Kidney tubule cell (primary cell): ENCODE measurements at places on chromosomes 5 and 9.

DNA sequence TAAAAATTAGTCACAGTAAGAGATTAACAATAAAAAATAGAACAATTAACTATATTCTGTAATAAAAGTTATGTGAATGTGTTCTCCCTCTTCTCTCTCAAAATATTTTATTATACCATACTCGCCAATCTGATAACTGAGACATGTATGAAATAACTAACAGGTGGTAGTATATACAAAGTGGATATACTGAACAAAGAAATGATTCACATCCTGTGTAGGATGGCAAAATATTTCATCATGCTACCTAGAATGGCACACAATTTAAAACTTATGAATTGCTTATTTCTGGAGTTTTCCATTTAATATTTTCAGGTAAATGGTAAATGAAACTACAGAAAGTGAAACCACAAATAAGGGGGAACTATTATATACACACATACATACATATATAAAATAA, 152.5 kb downstream of the RNF180 start:
- peak; percentile 19 for DNase-seq

- DNase-seq, result no peak
These were observed 844.8 kb downstream of the CDH9 start for GRCh38 chr5:26193626-26194025.

GRCh38 chr5:1724822-1725602, 74.6 kb downstream of the MRPL36 start:
- no peak for DNase-seq

- DNase-seq, result no peak
These were observed 4.9 kb downstream of the PUM3 start for GRCh38 chr9:2839040-2839439.

DNA sequence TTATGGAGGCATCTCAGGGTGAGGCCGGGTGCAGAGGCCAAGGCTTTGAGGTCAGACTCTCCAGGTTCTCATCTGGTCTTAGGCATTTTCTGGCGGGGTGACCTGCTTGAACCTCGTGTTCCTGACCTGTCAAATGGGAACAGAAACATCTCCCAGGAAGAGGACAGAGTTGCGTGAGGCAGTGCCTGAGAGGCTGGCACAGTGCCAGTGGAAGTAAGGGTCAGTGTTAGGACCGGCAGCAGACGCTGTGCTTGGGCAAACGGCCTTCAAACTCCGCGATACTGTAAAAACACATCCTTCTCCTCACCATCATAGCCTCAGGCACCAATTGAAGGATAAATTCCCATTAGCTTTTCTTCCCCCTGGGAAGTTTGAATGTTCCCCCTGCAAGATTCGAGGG, 55.6 kb upstream of the FCN2 start:
- no peak for DNase-seq

DNA sequence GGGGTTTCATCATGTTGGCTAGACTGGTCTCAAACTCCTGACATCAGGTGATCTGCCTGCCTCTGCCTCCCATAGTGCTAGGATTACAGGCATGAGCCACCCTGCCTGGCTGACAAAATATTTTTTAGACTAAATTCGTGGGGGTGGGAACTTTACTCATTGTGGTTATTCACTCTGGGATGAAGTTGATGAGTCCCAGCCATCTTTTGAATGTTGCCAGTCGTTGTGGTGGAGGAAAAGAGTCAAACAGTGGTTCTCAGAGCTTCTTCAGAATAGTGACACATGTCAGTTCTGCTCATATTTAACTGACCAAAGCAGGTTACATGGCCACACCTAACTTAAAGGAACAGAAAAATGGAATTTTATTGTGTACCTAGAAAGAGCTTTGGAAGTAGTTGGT, 6.9 kb downstream of the SREK1 start:
- DNase-seq, result no peak

GRCh38 chr9:99019510-99020331, 76.0 kb downstream of the COL15A1 start:
- DNase-seq, result peak; percentile 98

DNA sequence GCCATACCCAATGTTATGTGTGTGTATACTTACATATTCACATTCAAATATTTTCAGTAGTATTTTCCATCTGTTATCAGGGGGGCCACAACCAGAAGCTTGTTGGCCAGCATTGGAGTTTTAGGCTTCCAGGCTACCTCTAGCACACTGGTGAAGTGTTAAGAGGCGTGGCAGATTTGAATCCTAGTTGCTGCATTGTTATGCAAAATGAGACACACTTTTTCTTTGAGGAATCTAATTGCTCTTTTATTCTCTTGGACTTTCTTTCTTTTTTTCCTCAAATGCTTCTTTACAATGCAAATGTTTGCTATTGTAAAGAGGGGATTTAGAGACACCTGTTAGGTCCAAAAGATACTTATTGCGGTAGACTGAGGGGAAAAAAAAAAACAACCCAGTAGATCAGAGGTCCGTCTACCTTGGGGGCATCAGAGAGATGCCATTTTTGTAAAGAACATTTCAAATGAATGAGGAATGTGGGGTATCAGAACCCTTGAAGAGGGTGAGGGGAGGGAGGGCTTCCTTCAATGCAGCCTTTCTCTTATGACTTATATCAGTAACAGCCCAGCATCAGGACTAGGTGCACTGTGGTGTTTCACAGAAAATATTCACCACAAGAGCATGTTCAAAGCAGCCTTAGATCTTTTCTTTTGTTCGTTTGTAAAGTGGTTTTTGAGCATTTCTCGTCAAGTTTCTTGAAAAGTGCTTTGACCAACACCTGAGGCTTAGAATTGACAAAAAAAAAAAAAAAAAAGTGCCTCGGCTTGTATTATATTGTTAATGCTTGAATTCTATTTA, 3.8 kb downstream of the SMARCA2 start:
- DNase-seq, result no peak

GRCh38 chr5:140560227-140560626, 3.0 kb upstream of the SRA1 start:
- no peak for DNase-seq

- peak; percentile 8 for DNase-seq
These were observed 10.9 kb downstream of the SNCAIP start for GRCh38 chr5:122322801-122323548.

- peak; percentile 99 for DNase-seq
These were observed 55.9 kb downstream of the UGCG start for GRCh38 chr9:111952559-111952958.

- DNase-seq, result no peak
These were observed 340.6 kb downstream of the CAAP1 start for GRCh38 chr9:26551971-26552370.

GRCh38 chr9:70422371-70423043, 8.1 kb upstream of the KLF9 start:
- no peak for DNase-seq

DNA sequence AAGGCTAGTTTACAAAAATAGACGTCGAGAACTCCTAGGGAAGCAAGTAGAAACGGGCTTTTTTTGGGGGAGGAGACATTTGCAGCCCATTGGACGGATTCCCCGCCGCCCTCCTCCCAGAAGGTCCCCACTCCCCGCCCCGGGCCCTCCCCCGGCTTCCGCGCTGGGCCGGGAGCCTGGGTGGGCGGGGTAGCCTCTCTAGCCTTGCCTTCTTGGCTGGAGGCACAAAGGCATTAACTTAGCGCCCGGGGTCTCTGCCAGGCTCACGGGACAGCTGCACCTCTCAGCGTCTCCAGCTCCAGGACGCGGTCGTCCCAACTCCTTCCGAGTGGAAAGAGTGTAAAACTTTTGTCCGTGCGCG, at the start of gene DMRTA1:
DMRTA1 (plus strand) TSS at position 236 of the 361 bp plus-strand sequence. CDS start 242 bp downstream, outside the sequence.
- DNase-seq, result peak; percentile 82

- no peak for DNase-seq
These were observed 155.5 kb upstream of the S1PR3 start for GRCh38 chr9:88835772-88836171.

DNA sequence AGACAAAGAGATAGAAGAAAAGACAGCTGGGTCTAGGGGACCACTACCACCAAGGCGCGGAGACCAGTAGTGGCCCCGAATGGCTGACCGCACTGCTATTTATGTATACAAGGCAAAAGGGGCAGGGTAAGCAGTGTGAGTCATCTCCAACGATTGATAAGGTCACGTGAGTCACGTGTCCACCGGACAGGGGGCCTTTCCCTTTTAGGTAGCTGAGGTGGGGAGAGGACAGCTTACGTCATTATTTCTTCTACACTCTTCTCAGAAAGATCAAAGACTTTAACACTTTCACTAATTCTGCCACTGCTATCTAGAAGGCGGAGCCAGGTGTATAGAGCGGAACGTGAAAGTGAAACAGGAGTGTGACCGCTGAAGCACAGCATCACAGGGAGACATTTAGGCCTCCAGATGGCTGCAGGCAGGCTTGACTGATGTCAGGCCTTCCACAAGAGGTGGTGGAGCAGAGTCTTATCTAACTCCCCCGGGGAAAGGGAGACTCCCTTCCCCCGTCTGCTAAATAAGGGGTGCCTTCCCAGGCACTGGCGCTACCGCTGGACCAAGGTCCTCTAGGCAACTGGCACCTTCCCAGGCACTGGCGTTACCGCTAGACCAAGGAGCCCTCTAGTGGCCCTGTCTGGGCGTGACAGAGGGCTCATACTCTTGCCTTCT, 6.1 kb upstream of the PRR16 start:
- peak; percentile 72 for DNase-seq
